ENCODE measurements at places on chromosomes 6 and 20.

DNA sequence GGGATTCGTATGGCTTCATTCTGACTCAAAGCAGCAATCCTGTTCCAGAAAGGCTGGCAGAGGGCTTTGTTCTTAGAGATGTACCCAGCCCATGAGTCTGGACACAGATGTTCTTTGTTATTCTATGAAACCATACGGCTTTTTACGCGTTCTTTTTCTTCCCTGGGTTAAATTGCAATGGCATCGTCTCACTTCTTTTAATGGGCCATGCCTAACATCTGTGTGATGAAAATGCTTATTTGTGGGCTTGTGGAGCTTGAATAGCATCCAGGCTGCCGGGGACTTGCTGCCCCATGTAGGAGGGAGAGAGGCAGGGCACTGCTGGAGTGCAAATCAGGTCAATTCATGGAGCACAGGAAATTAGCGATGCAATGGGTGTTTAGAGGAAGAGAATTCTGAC lies 19.4 kb downstream of the FAM50B start:
- DNase-seq = no peak

GRCh38 chr6:149860513-149860833 lies 3.7 kb downstream of the LRP11 start:
- no peak for DNase-seq

GRCh38 chr20:31449511-31450414 lies 9.3 kb downstream of the DEFB123 start:
- no peak for DNase-seq

- DNase-seq = no peak
These were observed 560.0 kb downstream of the C6orf118 start for GRCh38 chr6:164749221-164750064.

DNA sequence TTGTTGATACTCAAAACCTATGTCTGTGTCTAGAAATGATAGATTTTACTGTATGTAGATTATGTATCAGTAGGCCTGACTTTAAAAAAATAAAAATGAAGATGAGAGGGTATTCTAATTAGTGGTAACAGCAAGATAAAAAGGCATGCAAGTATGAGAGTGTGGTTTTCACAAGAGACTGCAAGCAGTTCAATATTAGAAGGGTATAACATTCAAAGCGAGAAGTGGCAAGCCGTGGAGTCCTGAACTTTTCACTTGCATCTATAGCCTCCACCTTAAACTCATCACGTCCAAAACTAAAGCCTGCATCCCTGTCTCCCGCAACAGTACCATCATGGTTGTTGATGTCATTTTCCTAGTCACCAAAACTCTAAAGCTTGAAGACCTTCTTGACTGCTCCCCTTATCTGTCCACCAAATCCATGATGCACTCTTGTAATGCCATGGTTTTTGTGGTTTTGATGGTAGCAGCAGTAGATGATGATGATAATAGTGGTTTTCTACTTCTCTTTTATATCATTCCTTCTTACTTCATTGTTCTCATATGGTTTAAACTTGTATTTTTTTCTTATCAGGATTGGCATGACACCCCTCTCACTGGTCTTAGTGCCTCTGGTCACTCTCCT lies 9.2 kb upstream of the CGA start:
- DNase-seq = no peak

DNA sequence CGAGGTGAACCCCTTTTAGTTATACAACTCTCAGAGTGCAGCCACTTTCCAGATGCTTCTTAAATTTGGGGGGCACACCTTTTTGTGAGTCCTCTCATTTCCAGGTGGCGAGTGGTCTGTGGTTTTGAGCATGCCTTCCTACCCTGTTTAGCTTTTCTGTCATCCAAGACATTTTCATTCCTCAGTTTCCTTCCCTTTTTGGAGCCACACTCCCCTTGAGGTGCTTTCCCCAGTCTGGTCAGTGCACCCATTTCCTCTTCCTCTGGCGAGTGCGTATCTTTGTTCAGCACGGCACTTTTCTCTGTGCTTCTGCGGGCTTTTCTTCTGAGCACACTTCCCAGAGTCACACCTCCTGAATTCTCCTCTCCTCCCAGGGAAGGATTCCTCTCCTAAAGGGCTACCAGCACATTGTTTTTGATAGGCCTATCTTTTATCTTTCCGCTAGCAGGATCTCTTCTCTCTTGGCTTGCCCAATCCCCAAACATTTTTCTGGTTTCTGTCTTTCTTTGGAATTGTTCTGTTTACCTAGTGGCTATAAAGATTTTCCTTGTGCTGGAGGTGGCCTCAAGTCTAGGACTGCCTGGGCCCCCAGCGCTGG lies 1.4 kb downstream of the PHF20 start:
- no peak for DNase-seq
